Activated naive CD4-positive, alpha-beta T cell treated with anti-CD3 and anti-CD28 coated beads for 36 hours (primary cell): ENCODE measurements at places on chromosomes 11 and 22. TPM values are rescaled to one million over a fixed set of nuclear protein-coding genes. Genes with fewer than 3 reads are reported as not detected.
A peak's percentile ranks its signal among the peaks of the same experiment; 100 is the strongest.

GRCh38 chr22:28419919-28420318, 259.7 kb downstream of the TTC28 start:
- DNase-seq: no peak

- DNase-seq: no peak
Measured at GRCh38 chr22:50725597-50725996, 12.4 kb upstream of the ACR start.

DNA sequence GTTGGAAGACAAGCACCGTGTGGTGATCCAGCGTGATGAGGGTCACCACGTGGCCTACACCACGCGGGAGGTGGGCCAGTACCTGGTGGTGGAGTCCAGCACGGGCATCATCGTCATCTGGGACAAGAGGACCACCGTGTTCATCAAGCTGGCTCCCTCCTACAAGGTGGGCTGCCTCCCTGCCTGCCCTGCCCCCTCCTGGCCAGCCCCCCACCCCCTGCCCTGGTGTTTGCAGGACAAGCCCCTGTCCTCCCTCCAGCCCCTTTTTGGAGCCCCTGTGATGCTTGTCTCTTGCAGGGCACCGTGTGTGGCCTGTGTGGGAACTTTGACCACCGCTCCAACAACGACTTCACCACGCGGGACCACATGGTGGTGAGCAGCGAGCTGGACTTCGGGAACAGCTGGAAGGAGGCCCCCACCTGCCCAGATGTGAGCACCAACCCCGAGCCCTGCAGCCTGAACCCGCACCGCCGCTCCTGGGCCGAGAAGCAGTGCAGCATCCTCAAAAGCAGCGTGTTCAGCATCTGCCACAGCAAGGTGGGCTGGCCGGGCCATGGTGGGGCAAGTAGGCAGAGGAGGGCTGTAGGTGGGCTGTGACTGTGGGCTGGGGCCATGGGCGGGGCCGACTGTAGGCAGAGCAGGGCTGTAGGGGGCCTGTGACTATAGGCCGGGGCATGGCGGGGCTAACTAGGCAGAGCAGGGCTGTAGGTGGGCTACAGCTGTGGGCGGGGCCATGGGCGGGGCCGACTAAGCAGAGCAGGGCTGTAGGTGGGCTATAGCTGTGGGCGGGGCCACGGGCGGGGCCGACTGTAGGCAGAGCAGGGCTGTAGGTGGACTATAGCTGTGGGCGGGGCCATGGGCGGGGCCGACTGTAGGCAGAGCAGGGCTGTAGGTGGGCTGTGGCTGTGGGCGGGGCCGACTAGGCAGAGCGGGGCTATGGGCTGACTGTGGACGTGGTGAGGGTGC, 13.6 kb downstream of the MUC2 start:
- DNase-seq: no peak

GRCh38 chr11:99632969-99633368, 612.2 kb downstream of the CNTN5 start:
- DNase-seq: no peak

DNA sequence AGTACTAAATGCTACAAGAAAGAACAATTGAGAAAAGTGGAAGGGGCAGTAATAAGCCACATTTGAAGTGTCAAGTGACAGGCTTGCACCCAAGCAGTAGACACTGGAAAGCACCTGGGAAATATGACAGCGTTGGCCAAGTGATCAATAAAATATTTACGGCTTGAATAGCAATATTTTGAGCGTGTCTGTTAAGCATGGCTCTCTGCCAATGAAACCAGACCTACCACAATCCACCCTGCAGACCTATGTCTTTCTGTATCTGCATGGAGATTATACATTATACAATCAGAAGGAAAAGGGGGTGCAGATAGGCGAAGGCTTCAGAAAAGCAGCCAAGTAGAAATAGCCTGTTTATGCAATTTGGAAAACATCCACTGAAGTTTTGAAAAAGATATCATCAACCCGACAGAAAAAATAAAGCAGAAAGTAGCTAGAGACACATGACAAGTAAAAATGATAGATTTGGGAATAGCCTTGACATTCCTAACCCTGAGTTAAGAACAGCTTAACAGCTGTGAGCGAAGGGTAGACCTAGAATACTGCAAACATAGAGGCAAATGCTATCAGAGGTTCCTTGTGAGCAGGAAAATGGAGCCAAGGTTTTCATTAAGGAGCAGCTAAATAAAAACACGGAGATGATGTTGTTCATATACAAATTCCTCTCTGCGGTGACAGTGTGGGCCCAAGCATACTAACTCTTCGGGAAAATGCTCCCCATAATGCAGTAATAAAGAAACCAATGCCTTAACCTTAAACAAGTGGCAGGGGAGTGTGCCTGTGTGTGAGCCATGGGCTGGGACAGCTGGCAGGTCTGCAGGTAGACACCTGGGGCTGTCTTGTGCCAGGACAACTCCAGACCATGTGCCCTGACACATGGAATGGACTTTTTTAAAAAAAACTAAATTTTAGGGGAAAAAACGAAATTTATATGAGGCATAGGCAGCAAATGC, 71.3 kb downstream of the ETS1 start:
- peak; percentile 35 for DNase-seq

DNA sequence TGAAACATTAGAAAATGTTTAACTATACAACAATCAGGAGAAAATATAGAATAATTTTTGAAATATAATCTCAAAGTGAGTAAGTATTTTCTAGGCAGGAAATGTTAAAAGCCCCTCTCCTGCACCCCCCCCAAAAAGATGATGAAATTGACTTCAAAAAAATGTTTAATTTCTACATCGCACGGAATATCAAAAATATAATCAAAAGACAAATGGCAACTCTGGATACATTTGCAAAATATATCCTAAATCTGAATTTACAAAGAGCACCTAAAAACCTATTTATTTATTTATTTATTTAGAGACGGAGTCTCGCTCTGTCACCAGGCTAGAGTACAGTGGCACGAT, 36.9 kb downstream of the OR4D9 start:
- no peak for DNase-seq

DNA sequence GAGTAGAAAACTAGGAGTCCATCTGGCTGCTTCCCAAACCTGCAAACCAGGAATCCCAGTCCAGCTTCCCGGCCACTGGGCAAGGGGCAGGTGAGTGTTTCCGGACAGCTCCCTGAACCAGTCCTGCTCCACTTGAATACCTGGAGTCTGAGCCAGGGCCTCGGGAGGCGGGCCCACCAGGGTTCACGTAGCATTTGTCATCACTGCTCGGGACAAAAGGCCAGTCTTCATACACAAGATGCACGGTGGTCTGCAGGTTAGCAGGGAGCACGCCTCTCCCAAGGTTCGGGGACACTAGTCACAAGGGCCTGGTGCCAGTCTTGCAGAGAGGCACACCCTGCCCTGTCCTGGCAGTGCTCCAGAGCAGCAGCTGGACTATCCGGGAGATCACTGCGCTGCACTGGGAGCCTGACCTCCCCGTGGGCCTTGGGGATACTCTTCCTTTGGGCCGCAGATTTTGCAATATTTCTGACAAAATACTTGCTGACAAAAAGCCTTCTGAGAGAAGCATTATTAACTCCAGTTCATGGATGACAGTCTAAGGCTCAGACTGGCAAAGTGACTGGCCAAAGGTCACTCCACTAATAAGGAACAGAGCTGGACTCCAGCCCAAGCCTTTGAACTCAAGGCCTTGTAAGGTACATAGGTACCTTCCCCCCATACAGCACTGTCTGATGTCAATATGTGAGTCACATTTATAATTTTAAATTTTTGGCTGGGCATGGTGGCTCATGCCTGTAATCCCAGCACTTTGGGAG, 25.1 kb downstream of the CD6 start:
- no peak for DNase-seq

DNA sequence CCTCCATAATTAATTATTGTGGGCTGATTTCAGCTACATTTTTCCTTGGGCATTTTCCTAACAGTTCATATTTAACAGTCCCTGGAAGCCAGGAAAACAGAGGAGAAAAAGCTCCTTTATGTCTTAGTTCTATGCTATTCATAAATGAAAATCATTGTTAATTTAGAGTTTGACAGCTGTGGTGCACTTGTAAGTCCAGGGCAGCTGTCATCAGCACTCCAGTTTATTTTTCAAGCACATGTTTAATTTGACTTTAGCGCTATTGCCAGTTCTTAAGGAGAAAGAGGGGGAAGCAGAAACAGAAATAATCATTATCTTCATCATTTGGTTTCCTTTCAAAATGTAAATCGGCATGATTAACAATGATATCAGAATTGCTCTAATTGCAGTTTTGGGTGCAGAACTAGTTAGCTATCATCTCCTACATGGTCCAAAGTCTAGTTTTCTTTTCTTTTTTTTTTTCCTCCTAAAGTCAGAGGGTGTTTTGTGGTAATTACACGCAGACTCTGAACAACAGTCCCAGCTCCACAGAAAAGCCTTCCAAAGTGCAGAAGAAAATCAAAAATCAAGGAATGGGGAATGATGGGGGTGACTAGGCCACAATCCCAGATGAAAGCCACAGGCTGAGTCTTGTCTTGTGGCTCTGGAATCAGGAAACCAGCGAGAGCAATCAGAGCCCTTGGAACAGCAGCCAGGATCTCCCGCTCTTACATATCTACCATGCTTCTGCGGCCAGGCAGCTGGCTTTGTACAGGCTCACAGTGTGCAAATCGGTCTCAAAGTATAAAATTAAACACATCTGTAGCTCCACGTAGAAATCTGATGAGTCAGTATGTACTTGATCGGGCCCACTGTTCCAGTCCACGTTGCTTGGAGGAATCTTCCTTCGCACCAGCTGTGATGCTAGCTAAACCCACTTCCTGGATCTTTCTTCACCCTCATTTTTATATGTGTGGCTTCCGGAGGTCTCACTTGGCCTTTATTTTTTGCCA, 91.9 kb downstream of the SPON1 start:
- DNase-seq: no peak

DNA sequence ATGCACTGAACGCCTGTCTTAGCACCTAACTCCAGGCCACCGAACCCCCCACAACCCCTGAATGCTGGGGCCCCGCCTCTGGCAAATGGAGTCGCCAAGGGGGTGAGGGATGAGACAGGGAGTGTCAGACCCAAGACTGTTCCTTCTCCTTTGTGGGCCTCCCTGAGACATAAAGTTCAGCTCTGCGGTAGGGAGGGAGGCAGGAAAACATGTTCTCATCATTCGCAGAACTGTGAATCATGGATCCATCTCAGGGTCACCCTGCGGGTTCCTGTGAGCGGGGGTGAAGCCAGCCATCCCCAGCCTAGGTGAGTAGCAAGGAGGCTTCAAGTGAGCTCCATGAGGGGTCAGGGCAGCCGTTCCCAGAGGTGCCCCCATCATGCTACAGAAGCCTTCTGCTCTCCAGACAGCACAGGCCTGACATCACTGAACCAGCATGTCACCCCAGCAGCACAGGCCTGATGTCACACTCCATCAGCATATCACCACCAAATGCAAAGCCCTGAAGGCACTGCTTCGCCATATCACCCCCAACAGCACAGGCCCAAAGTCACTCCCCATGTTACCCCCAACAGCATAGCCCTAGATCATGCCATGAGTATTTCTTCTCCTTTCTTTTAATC, 27.2 kb downstream of the TMPRSS6 start:
- DNase-seq: peak; percentile 40

DNA sequence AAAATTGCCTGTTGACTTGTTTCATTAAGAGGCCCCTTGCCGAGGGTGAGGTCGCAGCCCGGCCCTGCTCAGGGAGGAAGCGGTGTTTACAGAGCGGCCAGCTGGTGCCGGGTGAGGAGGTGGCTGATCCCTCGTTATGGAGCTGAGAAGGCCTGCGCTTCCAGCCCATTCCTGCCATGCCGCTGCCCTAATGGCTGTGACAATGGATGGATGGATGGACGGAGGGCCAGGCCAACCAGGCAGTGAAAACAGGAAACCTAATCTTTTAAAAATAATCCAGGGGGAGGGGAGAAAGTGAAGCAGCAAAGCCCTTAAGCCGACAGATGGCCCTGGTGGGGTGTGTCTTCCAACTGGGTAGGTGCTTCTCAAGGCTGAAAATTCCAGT, 38.5 kb downstream of the BCR start:
- DNase-seq: peak; percentile 49

DNA sequence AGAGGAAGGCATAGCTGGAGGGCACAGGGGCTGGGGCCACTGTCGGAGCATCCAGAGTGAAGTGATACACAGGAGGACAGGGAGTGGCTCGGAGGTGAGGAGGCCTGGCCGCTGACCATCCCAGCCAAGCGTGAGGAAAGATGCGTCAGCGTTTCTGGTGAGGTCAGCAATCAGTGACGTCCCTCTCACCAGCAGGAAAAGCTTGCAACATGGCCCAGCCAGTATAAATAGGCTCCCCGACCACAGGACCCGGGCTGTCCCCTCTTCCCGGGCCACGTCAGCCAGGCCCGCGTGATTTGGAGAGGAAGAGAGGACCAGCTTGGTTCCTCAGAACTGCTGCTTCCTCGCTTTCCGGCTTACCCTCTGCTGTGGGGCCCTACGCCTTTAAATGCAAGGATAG, 4.2 kb upstream of the OSM start:
- no peak for DNase-seq

GRCh38 chr22:38461057-38461413, 6.0 kb upstream of the KCNJ4 start:
- DNase-seq: no peak

DNA sequence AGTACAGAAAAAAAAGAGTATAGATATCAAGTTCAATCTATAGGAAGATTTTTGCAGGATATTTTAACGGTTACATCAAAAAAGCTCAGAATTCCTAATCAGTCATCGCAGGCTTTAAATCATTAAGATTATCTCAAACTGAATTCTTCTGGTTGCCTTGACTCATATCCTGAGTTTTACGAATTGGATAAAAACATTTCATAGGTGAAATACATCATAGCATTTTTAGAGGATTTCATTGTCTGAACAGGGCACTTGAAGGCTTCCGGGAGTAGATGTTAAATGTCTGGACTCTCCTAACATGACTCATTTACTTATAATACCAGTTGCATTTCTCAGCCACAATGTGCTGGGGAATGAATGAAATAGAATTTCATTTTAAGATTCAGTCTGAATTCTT, 2216.6 kb upstream of the RAG2 start:
- DNase-seq: no peak

GRCh38 chr11:37817727-37818270, 1219.8 kb upstream of the RAG2 start:
- DNase-seq: no peak

GRCh38 chr11:10314199-10315072, 9.6 kb downstream of the ADM start:
- peak; percentile 19 for DNase-seq

GRCh38 chr11:131683131-131683530, 312.7 kb downstream of the NTM start:
- no peak for DNase-seq

DNA sequence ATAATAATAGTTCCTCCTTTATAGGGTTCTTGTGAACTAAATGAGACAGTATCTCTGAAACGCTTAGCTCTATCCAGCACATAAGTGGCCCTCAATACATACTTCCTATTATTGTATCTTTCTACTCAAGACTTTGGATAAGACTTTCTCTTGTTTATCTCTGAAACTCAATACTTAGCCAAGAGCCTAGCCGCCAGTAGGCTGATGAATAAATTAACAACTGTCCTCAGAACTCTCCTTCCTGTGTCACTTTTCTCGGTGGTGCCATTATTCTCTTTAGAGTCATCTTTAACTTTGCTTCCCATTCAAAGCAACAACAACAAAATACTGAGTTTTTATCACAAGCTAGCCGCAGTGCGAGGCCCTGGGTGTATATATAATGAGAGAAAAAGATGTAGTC, 86.9 kb downstream of the FAM83F start:
- DNase-seq: no peak

- peak; percentile 9 for DNase-seq
Measured at GRCh38 chr11:113806406-113806805, 26.8 kb downstream of the CLDN25 start.

MMP3 gene
- total RNA-seq: not detected

HNRNPUL2 gene
- 61.5 TPM for total RNA-seq

KCTD14 gene
- total RNA-seq: not detected

F2 gene
- not detected for total RNA-seq

EHF gene
- not detected for total RNA-seq

CECR2 gene
- not detected for total RNA-seq

CHRM1 gene
- total RNA-seq: not detected

HTR3A gene
- not detected for total RNA-seq

C1QTNF5 gene
- not detected for total RNA-seq

A4GALT gene
- not detected for total RNA-seq
